ENCODE measurements at places on chromosomes 5 and 9. TPM values are rescaled to one million over a fixed set of nuclear protein-coding genes. Genes with fewer than 3 reads are reported as not detected.

DNA sequence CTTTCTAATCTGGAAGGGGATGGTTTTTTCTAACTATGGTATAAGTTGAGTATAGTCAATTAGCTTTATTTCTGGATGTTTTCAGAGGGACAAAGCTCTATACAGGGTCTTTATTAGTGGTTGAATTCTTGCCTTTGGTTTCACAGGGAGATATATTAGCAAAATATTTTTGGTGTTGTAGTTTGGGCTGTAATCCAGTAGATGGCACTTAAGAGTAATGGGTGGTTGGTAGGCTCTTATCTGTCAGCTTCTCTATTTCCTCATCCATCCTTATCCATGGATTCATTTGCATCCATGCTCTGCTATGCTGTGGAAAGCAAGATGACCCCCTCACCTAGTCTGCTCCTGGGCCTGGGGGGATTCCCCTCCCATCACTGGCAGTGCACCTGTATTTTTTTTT, 363.6 kb upstream of the CYLC2 start:
- DNase-seq: no peak

- no peak for DNase-seq
Observed at GRCh38 chr5:83837265-83837907, 116.7 kb upstream of the HAPLN1 start.

SUB1 gene
- total RNA-seq: 232 TPM

PCDHGC5 gene
- total RNA-seq: 3.8 TPM

GRCh38 chr5:71836084-71836483, 117.0 kb downstream of the CARTPT start:
- DNase-seq: no peak

- DNase-seq: no peak
Observed at GRCh38 chr5:171597946-171598640, 178.6 kb downstream of the FGF18 start.

DNA sequence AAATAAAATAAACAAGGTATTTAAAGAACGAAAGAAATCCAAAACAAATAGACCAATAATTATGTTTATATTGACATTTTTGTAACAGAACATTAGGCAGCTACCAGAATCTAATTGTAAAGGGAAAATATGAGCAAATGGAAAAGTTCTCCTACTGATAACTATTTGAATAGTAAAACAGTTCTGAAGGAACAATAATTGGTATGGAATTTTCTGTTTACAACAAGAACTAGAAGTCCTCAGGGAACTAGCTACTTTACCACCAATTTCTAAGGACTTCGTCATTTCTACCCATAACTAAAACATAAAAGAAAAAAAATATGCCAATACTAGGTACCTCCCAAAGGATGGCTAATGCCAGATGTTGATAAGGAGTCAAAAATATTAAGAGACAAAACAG, 58.5 kb downstream of the AP3B1 start:
- no peak for DNase-seq

DNA sequence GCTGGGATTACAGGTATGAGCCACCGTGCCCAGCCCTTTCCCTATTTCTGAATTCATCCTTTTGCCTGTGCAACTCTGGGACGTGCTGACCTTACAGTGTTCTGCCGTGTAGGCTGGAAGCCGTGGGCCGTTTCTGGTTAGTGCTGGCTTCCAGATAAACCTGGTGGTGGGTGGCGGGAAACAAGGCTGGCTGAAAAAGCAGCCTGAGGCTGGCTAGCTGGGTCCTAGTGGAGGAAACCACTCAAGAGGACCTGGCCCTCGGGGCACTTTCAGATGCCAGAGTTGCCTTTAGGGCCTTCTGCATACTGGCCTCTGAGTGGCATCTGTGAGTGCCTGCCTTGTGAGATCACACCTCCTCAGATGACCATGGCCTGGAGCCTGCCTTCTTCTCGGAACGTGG, 26.9 kb downstream of the GALNT12 start:
- DNase-seq: no peak

GCNT4 gene
- 0.38 TPM for total RNA-seq

KCNV2 gene
- not detected for total RNA-seq

- DNase-seq: no peak
Observed at GRCh38 chr9:130943221-130943620, 4.2 kb upstream of the FIBCD1 start.

- no peak for DNase-seq
Observed at GRCh38 chr9:87708986-87709728, 16.8 kb upstream of the CTSL start.

- no peak for DNase-seq
Observed at GRCh38 chr9:13047827-13048587, 231.5 kb downstream of the MPDZ start.
